ENCODE measurements at places on chromosomes 6 and 20. TPM values are rescaled to one million over a fixed set of nuclear protein-coding genes. Genes with fewer than 3 reads are reported as not detected.
A peak's percentile ranks its signal among the peaks of the same experiment; 100 is the strongest.

GRCh38 chr6:140879946-140880345 is 1252.8 kb upstream of the GJE1 start:
- DNase-seq, result no peak

DNA sequence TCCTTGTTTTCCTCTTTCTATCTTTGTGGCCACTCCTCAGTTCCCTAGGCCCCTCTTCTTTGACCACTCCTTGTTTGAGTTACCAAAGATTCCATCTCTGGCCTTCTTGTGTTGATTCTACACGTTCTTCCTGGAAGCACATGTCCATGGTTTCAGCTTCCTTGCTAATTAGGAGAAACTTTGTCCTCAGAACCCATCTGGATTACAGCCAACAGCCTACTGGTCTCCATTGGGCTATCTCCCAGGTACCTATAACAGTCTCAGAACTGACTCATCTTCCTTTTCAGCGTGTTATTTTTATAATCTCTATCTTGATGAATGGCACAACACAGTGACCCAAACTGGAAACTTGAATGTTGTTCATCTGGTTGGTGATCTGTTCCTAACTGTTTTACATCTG is 17.5 kb downstream of the PTPRA start:
- DNase-seq, result peak; percentile 18

GRCh38 chr6:148689168-148689567 is 57.7 kb upstream of the UST start:
- DNase-seq, result no peak

DNA sequence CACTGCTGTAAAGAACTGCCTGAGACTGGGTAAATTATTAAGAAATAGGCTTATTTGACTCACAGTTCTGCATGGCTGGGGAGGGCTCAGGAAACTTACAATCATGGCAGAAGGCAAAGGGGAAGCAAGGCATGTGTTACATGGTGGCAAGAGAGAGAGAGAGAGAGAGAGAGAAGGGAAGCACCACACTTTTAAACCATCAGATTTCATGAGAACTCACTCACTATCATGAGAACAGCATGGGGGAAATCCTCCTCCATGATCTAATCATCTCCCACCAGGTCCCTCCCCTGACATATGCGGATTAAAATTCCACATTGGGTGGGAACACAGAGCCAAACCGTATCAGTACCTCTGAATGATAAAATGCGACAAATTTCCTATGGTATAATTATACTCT is 203.9 kb upstream of the MARCKS start:
- no peak for DNase-seq

GRCh38 chr20:45969712-45970634 is 2.0 kb downstream of the ZNF335 start:
- DNase-seq, result peak; percentile 73

Gene SMLR1
- polyA plus RNA-seq, result not detected

DNA sequence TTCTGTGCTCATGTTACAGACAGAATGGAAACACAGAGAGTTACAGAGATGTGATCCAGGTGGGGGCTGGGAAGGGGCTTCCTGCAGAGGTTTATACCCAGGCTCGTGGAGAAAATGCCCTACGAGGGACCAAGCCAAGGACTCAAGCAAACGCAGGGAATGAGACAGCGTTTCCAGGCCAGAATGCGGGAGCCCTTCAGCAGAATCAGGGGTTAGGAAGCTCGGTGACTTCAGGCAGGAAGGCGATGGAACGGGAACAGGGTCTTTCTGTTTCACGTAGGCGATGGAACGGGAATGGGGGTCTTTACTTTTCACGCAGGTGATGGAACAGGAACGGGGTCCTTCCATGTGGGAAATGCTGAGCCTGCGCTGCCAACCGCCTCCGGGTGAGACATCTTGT is 82.6 kb downstream of the THBS2 start:
- DNase-seq, result no peak

DNA sequence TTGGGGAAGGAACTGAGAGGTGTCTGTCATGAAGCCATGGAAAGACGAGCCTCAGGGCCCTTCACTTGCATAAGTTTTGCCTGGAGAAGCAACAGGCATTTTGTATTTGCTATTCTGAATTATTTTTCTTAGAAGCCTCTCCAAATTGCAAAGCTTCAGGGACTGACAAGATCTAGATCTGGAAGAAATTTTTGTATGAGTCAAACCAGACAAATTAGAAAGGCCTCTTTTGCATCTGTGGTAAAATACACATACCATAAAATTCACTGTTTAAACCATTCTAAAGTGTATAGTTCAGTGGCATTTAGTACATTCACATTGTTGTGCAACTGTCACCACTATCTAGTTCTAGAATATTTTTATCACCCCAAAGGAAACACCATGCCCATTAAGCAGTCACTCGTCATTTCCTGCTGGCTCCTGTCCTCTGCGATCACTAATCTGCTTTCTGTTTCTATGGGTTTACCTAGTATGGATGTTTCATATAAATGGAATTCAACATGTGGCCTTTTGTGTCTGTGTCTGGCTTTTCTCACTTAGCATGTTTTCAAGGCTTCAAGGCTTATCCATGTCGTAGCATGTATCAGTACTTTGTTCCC is 269.1 kb downstream of the PHF3 start:
- no peak for DNase-seq

Gene DDO
- polyA plus RNA-seq, result not detected

Gene GGTLC1
- polyA plus RNA-seq, result not detected

Gene TP53RK
- polyA plus RNA-seq, result 16.1 TPM

DNA sequence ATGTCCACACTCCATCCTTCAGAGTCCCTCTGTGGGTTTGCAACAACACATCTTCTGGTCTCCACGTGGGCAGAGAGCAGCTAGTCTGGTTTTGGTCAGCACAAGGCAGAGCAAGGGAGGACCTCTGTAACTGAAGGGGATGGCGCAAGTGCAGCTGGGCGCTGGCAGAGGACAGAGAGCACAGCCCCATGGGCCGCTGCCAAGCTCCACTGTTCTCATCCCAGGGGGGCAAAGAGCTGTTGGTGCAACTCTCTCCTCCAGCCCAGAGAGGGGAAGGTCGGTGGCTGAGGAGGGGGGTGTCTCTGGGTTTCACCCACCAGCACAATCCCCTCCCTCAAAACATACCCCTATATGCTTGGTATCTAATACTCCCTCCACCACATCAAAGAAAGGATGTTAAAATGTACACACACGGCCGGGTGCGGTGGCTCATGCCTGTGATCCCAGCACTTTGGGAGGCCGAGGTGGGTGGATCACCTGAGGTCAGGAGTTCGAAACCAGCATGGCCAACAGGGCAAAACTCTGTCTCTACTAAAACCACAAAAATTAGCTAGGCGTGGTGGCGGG is 9.1 kb downstream of the ATP9A start:
- peak; percentile 32 for DNase-seq

Gene TPD52L1
- polyA plus RNA-seq, result 96.3 TPM

DNA sequence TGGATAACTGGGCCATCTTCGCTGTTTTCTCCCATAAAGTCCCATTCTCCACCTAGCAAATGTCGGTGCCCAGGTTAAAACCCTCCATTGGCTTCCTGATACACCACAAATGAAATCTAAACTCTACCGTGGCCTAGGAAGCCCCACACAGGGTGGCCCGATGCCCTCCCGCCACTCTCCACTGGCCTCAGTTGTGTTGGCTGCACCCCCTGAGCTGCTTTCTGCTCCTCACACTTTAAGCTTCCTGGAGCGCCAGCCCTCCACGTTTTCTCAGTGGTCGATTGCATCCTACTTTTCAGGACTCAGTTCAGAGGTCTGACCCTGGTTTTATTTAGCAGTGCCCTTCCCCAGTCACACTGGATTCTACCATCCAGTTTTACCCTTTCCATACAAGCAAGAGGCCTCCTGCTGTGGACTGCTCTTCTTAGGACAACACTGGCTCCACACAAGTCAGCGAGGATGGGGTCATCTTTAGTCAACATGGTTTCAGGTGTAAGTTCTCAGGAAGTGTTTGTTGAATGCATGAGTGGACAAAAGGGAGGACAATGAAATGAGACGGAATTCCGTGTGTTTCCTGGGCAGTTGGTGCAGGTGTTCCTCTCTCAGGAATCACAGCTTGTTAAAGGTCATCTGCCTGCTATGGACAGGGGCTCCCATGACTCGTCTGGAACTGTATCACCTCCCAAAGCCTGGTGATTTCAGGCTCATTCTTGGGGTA is 124.1 kb downstream of the SULF2 start:
- no peak for DNase-seq

Gene MARCKS
- polyA plus RNA-seq, result 193 TPM

- no peak for DNase-seq
Measured at GRCh38 chr6:43707767-43708166, 20.2 kb upstream of the MRPS18A start.

- DNase-seq, result peak; percentile 16
Measured at GRCh38 chr20:57507477-57507876, 17.5 kb downstream of the CTCFL start.

DNA sequence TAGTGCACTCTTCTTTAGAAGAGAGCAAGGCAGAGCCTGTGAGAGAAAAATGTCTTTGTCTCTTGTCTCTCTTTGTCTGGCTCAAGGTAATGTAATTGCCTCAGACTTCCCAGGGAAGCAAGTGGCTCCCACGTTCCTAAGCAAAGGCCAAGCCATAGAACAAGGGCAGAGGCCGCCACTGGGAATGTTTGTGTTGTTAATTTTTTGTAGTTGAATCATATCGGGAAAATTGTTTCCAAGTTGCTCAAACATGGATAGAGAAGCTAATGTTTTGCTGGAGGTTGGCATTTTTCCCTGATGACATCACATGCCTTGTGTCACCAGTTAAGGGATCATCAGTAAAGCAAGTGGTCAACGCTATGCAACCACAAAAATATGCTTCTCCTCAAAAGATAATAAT is 211.5 kb upstream of the FOXA2 start:
- DNase-seq, result no peak

- no peak for DNase-seq
Measured at GRCh38 chr6:109087661-109088264, 6.9 kb downstream of the SESN1 start.

- DNase-seq, result no peak
Measured at GRCh38 chr6:163344411-163344810, 70.1 kb upstream of the QKI start.

DNA sequence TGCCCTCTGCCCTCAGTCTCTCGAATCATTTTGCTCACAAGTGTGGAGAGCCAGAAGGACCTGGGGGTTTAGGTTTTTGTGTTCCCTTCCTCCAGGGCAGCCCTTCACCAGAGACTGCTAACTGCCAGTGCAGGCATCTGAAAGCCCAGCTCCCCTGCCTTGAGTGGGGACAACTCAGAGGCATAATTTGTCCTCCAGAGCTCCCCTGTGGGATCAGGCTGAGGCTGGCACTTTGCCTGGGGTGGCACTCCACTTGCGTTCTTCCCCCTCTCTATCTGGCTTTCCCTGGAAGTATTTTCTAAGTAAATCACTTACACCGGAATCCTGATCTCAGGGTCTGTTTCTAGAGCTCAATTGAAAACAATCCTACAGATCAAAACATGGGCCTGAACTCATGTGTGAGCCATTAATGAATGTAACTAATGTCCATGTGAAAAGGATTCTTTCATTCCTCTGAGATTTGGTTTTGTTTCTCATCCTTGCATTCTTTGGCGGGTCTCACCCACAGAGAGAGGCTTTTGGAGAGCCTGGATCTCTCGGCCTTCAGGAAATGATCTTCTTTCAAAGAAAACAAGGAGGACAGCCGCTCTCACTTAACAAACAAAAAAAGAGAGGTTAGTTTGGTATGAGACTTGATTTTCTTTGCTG is 125.7 kb upstream of the RIPOR2 start:
- DNase-seq, result no peak

DNA sequence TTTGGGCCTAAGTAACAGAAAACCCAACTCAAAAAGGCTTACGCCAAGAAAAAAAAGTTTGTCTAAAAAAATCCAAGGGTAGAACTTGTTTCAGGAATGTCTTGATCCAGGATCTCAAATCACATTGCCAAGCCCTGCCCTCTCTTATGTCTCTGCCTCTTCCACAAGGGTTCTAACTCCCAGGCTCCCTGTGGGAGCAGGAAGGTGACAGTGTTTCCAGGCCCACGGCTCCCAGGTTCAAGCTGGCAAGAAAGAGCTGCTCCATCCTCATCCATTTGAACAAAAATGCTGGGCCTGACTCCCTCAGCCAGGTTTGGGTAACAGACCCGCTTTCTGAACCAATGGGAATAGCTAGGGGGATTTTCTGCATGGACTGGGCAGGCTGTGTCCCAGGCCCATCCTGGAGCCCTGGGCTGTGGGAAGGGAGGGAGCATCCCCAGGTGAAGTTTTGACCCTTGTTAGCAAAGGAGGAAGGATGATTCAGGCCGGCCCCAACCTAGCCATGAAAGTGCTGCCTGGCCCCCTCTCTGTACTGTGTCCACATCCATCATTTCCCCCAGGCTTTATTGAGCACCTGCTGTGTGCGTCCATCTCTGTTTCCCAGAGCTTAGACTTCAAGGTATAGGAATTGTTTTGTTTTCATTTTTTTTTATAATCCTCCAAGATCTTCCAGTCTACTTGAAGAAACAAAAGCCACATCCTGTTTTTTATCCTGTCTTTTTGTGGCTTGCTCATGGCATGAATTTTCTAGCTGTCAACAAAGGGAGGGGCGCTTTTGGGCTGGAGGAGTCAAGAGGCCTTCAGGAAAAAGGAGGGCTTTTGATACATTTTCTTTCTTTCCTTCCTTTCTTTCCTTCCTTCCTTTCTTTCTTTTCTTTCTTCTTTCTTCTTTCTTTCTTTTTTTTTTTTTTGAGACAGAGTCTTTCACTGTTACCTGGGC is 159.8 kb downstream of the TFAP2C start:
- peak; percentile 47 for DNase-seq

Gene TSPO2
- polyA plus RNA-seq, result not detected

- DNase-seq, result peak; percentile 8
Measured at GRCh38 chr6:152246554-152247337, 390.4 kb downstream of the SYNE1 start.

- DNase-seq, result no peak
Measured at GRCh38 chr20:58436868-58437645, 48.0 kb downstream of the VAPB start.

DNA sequence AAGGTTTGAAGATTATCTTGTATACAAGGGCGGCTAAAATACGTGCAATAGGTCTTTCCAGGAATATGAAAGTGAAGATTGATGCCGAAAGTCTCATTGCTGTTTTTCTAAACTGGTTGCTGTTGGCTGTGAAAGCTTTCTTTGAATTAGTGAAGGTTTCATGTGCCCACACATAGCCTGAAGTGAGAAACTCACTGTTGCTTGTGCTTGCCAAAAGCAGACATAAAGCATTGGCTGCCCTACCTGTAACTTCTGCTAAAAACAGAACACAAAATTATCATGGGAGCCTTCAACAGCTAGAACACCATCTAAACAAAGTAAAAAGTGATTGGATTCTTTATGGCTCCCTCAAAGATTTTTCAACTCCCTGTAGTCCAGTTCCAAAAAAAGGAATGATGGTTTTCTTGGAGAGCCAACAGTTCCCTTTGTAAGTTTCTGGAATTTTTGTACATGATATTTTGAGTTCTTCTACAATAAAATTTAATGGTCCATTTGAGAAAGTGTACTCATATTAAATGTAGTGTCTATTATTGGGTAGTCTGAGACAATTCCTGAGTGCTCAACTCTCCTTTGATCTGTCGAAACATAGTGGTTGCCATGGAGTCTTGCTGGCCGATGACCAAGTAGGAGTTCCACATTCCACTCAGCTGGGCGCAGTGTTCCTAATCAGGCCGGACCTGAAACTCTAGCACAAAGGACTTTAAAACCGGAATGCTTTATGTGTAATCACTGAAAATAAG is 68.5 kb downstream of the PLEKHG1 start:
- DNase-seq, result peak; percentile 94

GRCh38 chr6:33771146-33772081 is 17.5 kb downstream of the LEMD2 start:
- peak; percentile 99 for DNase-seq

GRCh38 chr20:46230801-46231282 is 77.5 kb downstream of the CDH22 start:
- peak; percentile 83 for DNase-seq

Gene FAM217B
- polyA plus RNA-seq, result 25.2 TPM

GRCh38 chr6:150118627-150119026 is 24.2 kb upstream of the PPP1R14C start:
- no peak for DNase-seq
